Chondrocyte (in vitro differentiated cells): ENCODE measurements at places on chromosomes 12 and 14. TPM values are rescaled to one million over a fixed set of nuclear protein-coding genes. Genes with fewer than 3 reads are reported as not detected.

TOMM20L gene
- not detected in 3 replicates for total RNA-seq

GRCh38 chr14:24307575-24308341 lies at the start of gene CIDEB:
TSS of gene CIDEB (minus strand) at chr14:24307977. CDS start at chr14:24307858, 119 bp downstream.
- H3K27me3 ChIP-seq, result no peaks in the 10 kb centered on the region
- H3K4me1 ChIP-seq, result peaks cover 6% of the 10 kb centered on the region
- peaks cover 27% of the 10 kb centered on the region for H3K36me3 ChIP-seq
- no peak for DNase-seq
- no peak within 1 kb of the TSS for H3K4me3 ChIP-seq

CEBPE gene
- not detected in 3 replicates for total RNA-seq

TMEM132D gene
- 1.4 to 3.7 TPM (median 3.1 TPM) in 3 replicates for total RNA-seq

GRCh38 chr12:82325540-82326336 lies 32.4 kb downstream of the CCDC59 start:
- H3K4me1 ChIP-seq, result no peaks in the 10 kb centered on the region
- H3K27me3 ChIP-seq, result peaks cover 23% of the 10 kb centered on the region
- no peak overlapping the region for H3K27ac ChIP-seq
- H3K36me3 ChIP-seq, result no peaks in the 10 kb centered on the region
